Stimulated activated naive CD8-positive, alpha-beta T cell treated with anti-CD3 and anti-CD28 coated beads, Interleukin-15, amount 100 ng/mL, for 72 hours (primary cell): ENCODE measurements at places on chromosomes 4 and X.

- DNase-seq: no peak
Measured at GRCh38 chrX:132861076-132861475, 97.4 kb downstream of the HS6ST2 start.

- no peak for DNase-seq
Measured at GRCh38 chrX:68699960-68700746, 52.7 kb downstream of the STARD8 start.

- no peak for DNase-seq
Measured at GRCh38 chr4:189436207-189436606, 504.5 kb upstream of the FRG1 start.

GRCh38 chr4:1991596-1992434 lies 17.0 kb downstream of the NELFA start:
- no peak for DNase-seq

- DNase-seq: no peak
Measured at GRCh38 chr4:8592366-8593263, at the start of gene CPZ. Gene CPZ, plus strand, starts transcription at chr4:8592765. Its CDS starts 69 bp downstream, at chr4:8592834.

- DNase-seq: no peak
Measured at GRCh38 chr4:167052631-167053091, 181.6 kb downstream of the SPOCK3 start.

GRCh38 chr4:76874176-76874575 lies 23.8 kb downstream of the SOWAHB start:
- DNase-seq: no peak

- DNase-seq: no peak
Measured at GRCh38 chr4:14910411-14910810, 91.9 kb upstream of the CPEB2 start.

GRCh38 chr4:131441004-131441688 lies 1707.9 kb upstream of the PCDH10 start:
- DNase-seq: no peak

- DNase-seq: no peak
Measured at GRCh38 chrX:18119856-18120255, 100.8 kb downstream of the BEND2 start.

GRCh38 chr4:60482921-60483351 lies 717.2 kb upstream of the ADGRL3 start:
- DNase-seq: no peak

GRCh38 chr4:47500776-47501175 lies 15.7 kb downstream of the ATP10D start:
- DNase-seq: no peak

DNA sequence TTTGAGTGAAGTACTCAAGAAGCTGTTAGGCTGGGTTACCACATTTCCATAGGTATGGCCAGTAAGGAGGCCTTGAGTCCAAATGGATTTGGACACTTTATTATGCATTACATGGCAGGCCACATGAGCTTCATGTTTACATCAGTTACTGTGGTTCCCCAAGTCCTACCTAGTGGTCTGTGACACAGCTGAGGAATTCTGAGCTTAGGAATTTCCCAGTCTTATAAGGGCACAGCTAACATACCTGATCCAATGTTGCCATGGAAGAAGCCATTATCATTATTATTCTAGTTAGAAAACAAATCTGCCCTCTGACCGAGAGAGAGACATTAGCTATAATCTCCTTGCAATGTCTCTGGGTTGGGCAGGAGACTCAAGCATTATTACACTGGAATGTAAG lies 174.4 kb upstream of the NUDT10 start:
- DNase-seq: no peak

- no peak for DNase-seq
Measured at GRCh38 chr4:174012886-174013259, 270.6 kb downstream of the FBXO8 start.

DNA sequence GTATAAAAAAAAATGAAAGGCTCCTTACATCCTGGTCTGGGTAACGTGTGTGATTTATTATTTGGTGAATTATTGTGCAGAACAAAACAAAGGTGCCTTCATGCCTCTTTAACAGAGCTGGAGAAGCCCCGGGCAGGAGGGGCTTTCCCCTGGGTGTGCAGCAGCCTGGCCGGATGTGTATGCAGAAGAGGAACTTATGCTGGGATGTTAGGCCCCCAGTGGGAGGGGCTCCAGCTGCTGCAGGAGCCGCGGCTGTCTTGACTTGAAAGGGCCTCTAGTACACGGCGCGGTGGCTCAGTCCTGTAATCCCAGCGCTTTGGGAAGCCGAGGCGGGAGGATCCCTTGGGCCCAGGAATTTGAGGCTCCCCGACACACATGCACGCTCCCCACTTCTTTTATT lies 16.0 kb downstream of the CCNQ start:
- peak; percentile 67 for DNase-seq

DNA sequence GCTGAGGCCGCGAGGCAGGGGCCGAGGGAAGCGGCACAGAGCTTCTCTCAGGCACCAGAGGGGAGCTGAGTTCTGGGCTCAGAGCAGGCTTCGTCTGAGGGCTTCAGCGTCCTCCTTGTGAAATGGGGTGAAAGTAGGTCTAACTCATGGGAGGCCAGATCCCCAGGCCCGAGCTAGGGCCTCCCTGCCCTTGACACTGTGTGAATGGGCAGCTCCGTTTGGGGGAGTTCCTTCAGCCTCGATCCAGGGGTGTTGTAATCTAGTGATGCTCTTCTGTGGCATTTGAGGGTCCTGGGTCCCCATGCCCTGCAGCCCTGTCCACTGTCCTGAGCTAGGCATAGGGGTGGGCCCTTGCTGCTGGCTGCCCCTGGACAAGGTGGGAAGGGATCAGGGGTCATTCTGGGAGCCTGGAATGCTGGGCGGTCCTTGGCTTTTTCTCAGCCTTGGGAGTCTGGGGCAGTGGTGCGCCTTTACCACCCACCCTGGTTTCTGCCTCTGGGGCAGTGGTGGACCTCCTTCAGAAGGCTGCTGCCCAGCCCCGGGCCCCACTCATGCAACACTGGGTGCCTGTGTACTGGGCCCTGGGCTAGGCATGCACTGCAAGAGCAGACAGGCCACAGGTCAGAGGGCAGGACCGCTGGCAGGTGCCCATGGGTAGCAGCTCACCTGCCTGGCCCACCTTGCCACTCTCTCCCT lies 4.1 kb downstream of the SH3BP2 start:
- no peak for DNase-seq

GRCh38 chrX:54891573-54891972 lies 29.1 kb upstream of the TRO start:
- no peak for DNase-seq

GRCh38 chr4:116664198-116664597 lies 421.2 kb downstream of the TRAM1L1 start:
- no peak for DNase-seq

GRCh38 chr4:168509786-168510185 lies 12.9 kb downstream of the PALLD start:
- peak; percentile 70 for DNase-seq

DNA sequence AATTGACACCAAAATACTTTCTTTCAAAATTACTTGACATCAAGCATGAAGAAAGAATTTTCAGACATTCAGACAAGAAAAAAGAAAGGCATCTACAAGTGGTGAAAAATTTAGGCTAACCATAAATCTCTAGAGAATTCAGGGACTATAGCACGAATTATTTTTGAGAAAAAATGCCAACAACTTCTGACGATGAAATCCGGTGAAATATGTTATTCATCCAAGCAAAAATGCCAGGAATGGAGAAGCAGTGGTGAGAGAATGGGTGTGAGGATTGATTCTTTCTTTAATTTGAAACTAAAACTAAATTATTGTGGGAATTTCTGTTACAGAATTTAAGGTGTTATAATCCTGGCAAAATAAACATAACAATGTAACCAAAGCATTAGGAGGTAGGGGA lies 69.4 kb upstream of the SORBS2 start:
- DNase-seq: no peak

DNA sequence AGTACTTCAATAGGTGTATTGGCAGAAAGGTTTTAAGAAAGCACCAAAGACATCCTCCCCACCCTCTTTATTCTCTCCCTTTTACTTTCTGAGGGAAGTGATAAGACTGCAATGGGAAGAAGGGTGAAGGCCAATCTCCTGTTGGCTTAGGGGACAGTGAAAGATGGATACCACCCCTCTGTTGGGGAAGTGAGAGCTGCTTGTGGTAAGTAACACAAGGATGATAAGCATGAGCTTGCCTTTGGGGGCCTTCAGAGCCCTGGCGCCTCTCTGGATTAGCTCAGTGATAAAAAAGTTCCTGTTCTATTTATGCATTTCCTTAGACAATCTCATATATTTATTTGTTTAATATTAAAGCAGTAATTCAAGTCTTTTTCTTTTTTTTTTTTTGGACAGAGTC lies 5.2 kb upstream of the KLF8 start:
- no peak for DNase-seq

DNA sequence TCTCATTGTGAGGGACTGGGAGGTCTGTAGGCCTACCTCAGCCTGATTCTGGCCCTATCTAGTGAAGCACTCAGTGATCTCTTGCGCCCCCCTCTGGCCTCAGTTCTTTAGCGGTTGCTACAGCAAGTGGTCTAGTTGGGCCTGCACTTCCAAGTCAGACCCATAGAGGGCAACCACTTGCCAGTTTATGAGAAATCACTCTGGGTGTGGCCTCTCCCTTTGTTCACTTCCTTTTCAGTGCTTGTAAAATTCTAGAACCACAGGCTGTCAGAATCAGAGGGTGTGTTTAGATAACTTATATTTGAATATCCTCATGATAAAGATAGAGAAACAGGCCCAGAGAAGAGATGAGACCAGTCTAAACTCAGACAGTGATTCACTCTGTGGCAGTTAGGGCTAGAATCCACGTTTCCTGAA lies 60.9 kb upstream of the LAS1L start:
- DNase-seq: peak; percentile 84

DNA sequence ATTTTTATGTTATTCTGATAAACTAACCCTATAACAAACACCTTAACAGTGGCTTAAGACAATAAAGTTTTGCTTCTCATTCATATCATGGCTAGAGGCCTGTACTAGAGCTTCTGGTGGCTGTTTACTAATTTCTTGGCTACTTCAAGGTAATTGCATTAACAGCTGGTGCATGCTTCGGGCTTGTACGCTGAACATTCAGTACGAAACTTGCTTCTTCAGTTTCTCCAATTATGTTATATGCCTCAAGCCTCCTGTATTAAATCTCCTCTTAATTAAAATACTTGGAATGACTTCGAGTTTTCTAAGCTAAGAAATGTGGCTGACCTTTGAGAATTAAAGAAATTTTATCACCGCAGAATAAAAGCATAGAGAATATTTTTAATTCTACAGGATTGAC lies 138.9 kb upstream of the TRAM1L1 start:
- no peak for DNase-seq

- DNase-seq: no peak
Measured at GRCh38 chrX:2913118-2913517, 16.0 kb downstream of the ARSD start.

DNA sequence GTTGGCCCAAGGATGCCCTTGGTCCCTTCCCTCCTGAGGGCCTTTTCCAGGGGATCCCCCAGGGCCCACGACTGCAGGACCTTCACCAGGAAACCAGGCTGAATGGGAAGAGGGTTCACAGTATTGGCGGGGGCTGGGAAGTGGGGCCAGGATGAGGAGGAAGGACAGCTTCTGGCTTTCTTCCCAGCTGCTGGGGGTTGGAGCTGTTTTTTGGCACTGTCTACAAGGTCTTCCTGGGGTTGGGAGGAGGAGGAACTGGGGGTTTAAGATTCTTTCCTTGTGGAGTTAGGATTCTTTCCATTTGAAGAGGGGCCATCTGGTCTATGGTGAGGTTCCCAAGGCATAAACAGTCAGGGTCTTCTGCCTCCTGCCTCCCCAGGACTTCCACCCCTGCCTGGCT lies 64.8 kb downstream of the KIF4A start:
- DNase-seq: no peak

DNA sequence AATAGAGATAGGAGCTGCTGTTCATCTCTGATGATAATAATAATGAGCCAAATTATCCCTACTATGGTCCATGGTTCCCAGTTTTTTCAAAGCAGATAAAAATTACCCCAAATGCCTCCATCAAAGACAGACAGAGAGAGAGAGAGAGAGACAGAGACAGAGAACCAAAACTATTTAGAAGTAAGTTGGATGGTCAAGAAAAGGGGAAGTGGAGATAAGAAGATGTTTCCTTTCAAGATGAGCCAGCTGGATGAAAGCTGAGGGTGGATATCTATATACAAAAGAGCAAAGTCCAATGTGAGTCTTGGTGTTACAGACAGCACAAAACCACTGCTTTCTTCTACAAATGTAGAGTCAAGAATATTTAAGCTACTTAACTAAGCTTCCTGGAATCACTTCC lies 173.9 kb downstream of the GRIA3 start:
- DNase-seq: no peak

- no peak for DNase-seq
Measured at GRCh38 chrX:124467202-124467601, 120.8 kb downstream of the SH2D1A start.

- DNase-seq: no peak
Measured at GRCh38 chr4:123495530-123495929, 98.9 kb downstream of the SPRY1 start.

- DNase-seq: no peak
Measured at GRCh38 chr4:185911556-185912064, 99.6 kb upstream of the SORBS2 start.

GRCh38 chrX:1659664-1660461 lies 45.0 kb downstream of the ASMT start:
- DNase-seq: no peak

DNA sequence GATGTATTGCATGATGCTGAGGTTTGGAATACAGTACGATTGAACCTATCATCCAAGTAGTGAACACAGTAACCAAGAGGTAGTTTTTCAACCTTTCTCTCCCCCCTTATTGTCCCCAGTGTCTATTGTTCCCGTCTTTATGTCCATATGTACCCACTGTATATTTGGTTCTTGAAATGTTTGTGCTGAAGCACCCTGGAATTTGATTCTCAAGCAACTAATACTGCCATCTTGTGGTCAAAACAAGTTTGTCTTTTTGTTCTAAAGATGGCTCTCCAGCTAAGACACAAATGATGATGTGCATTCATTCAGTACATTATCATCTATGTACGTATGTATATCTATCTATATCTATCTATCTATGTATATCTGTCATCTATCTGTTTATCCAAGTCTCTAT lies 33.5 kb upstream of the DCX start:
- DNase-seq: peak; percentile 0

- DNase-seq: peak; percentile 10
Measured at GRCh38 chr4:121336706-121337105, 44.1 kb downstream of the QRFPR start.

DNA sequence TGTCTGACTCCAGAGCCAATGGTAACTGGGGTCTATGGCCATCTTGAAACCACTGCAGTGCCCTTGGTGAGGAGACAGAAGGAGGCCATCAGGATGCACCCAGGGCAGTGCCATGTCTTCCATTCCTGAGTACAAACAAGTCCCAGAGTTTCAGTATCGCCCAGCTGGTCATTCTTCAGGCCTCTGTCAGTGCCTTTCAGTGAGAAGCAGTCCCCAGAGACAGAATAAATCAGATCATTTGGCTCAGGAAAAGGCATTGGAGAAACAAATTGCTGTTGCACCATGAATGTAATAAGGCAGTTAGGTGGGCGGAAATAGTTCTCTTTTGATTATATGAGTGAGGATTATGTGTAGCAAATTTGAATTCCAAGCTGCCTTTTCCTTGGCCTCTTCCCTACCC lies 21.3 kb downstream of the ADGRG4 start:
- no peak for DNase-seq
